Globus pallidus (tissue), 1 donor: ENCODE measurements at places on chromosomes 6 and 20.

GRCh38 chr6:75089921-75090320 lies 115.9 kb downstream of the COL12A1 start:
- DNase-seq = no peak

DNA sequence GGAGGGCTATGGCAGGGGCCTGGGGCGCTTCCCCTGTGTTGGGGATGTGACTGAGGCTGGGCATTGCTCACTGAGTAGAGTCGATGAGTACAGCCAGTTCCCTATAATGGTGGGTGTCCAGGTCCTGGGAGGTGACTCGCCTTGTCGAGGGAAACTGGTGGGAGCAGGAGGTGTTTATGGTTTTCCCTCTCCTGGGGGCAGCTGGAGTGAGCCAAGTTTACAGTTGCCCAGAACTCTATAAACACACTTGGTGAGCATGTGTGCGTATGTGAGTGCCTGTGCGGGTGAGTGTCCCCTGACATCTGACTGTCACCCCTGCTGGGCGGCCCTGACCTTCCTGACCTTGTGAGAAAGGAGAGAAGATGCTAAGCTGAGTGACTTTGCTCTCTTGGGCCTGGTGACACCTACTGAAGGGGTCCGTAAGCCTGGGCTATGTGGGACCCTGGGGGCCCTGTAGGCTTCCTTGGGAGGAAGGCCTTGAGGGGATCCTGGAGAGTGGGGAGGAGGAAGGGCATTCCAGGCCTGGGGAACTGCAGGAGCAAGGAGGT lies 65.9 kb downstream of the VEGFA start:
- no peak for DNase-seq

- DNase-seq = no peak
These were observed 20.7 kb downstream of the EBF4 start for GRCh38 chr20:2713285-2713684.

GRCh38 chr6:144544266-144544830 lies 259.2 kb downstream of the UTRN start:
- no peak for DNase-seq

- DNase-seq = no peak
These were observed 54.1 kb downstream of the BPIFB1 start for GRCh38 chr20:33337119-33337518.

DNA sequence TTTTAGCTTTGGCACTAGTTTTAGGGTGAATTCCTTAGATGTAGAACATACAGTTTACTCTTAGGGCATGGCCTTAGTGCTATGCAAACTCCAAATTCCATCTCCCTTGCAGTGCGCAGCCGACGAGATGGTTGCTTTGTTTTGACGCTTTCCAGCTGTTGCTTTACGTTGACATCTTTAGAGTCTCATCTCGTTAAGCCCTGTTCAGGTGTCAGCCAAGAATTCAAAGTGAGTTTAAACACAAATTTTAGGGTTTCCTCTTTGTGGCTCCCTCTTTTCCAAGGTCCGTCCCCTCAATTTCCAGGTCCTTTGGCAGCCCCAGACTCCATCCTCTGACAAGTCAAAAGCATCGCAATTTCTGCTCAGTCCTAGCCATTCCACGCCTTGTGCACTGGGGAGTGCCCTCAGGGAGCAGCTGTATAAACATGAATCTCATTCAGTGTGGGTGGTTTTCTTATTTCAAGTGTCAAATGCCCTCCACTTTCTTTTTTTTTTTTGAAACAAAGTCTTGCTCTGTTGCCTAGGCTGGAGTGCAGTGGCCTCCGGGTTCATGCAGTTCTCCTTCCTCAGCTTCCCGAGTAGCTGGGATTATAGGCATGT lies 14.1 kb upstream of the MAK start:
- no peak for DNase-seq

DNA sequence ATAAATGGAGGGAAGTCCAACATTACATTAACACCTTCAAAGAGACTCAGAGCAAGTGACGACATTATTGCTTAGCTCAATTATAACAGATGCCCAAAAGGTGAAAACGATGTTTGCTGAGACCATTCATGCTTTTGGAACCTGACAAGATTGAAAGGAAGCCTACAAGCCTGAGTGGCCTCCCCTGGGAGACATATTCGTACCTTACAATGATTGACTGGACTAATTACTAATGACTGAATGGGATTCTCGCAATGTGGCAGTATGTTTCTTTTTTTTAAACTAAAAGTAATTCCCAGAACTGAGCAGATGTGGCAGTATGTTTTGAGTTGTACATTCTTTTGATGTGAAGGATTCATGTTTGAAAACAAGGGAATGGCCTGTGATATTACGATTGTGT lies 49.9 kb downstream of the VEGFA start:
- no peak for DNase-seq

- no peak for DNase-seq
These were observed 975.9 kb downstream of the KIF16B start for GRCh38 chr20:15597306-15597705.

DNA sequence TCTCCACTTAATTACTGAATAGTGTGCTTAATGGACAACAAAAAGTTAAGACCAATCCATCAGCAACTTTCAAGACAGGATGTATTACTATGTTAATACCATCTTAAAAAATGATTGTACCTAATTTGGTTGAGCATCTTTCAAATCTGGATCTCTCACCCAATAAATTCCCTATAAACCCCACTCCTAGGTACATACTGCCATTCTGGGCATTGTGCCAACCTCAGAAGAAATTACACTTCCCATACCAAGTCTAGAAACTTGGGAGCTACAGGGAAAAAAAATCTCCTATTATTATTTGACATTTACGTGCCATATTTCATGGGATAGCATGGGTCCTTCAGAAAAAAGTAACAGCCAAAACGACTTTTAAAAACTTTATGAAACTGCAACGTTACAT lies 5.1 kb downstream of the SYNCRIP start:
- no peak for DNase-seq

- DNase-seq = no peak
These were observed 15.8 kb downstream of the KCNK15 start for GRCh38 chr20:44761423-44761822.

DNA sequence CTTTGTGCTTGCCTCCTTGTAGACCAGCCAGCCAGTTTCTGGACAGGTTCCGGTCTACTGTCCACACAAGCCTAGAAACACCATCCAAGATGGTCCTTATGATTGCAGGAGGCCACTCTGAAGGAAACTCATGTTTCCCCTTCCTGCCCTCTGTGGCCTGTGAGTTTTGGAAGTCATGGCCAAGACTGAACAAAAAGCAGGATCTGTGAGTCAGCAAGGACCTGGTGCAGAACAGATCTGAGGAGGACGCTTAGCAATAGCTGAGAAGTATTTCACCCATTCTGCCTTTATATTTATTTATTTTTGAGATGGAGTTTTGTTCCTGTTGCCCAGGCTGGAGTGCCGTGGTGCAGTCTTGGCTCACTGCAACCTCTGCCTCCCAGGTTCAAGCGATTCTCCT lies 134.6 kb upstream of the EEF1E1 start:
- DNase-seq = no peak

- DNase-seq = no peak
These were observed 247.8 kb downstream of the BMP2 start for GRCh38 chr20:7015257-7015656.

DNA sequence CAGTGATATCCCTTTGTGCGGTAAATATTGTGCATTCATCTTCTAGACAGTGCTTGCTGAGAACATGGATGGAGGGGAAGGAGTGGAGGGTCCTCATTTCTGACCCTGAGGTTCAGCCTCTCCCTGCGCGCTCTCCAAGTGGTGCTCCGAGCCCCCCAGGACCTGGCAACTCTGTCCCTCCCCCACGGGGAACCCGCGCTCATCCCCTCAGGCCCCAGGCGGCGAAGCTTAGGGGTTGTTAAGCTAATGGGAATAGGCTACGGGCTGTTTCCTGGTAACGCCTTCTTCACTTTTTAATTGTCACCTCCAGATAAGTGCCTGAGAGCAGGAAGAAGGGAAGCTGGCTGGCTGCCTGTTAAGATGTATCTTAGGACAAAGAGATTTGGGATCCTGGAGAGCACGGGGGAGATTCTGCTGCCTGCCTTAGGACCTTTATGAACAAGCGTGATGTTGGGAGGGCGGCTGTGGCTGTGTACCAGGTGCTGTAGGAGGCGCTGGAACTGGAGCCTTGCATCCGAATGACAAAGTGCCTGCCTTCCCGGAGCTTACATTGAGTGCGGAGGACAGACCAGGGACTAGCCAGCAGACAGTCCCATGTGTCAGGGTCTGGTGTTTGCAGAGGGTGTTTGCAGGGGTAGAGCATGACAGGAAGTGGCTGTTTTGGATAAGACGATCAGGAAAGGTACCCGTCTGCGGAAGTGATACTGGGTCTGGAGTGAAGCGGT lies 11.7 kb downstream of the TSHZ2 start:
- no peak for DNase-seq

- peak; percentile 44 for DNase-seq
These were observed 51.1 kb upstream of the PREP start for GRCh38 chr6:105453968-105454367.

GRCh38 chr6:35769211-35769610 lies 7.2 kb upstream of the CLPSL2 start:
- DNase-seq = no peak

DNA sequence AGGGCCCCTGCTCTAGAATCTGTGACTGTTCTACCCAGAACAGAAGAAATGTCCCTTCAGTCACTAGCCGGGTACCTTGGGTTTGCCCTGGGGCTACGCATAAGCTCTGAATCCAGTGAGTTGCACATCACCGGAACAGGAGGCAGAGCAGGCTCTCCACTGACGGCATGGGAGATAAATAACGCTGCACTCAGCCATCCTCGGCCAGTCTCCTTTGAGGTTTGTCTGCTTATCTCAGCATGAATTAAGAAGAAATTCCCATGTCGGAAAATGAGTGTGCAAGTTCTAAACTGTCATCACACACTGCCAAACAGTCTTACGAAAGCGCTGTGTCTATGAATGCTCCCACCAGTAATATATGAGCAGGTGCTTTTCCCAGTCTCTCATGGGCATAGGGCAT lies 90.8 kb downstream of the FAM50B start:
- no peak for DNase-seq

DNA sequence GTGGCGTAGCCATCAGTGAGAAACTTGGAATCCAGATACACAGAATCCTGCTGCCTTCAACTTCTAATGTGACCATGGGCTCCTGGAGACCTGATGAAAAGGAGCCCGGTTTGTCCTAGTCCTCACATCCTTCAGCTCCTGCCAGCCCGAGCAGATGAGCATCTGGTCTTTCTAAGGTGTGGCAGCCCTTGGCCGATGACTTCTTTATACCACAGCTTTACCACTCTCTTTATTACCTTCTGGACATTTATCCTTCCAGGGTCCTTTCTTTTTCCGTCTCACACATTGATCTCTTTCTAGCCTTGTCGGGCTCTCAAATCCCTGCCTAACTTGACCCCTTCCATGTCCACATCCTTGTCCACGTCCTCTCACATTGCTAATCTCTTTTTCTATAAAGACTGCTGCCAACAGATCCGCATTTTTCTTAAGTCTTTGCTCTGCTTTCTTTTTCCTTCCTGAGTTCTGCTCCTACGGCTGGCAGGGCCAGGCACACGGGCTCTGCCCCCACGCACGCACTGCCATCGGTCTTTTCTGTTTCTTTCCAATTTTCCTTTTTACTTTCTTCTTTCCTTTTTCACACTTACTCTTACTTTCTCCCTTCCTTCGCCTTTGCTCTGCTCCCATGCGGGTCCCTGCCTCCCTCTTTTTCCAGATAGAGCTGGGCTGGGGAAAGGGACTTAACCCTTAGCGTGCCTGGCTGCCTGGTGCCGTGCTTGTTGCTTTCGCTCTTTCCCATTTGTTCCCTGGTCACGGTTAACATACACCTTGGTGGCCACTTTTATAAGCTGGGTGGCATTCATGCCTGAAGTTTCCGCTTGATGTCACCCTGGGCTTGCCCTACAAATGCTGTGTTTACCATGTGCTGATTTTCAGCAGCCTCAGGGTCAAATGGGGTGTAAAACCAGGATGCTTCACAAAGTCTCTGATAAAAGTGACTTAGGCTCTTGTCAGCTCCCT lies 9.4 kb upstream of the GMPR start:
- DNase-seq = no peak

- DNase-seq = no peak
These were observed 609.3 kb upstream of the CITED2 start for GRCh38 chr6:139983555-139984276.

DNA sequence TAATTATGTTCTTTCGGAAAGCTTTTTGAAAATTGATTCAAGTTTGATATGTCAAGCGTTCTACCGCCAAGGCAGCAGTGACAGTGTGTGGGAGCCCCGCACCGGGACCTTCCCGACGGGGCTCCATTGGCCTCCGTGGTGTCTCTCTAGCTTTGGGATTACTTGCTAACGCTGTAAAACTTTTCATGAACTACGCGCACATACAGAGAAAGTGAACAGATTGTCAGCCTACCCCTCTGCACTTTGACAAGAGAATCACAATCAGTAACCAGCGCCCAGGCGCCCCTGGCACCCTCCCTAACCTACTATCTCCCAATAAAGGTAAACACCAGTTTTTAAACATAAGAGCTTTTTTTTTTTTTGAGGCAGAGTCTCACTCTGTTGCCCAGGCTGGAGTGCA lies 274.8 kb downstream of the CDH4 start:
- DNase-seq = no peak

DNA sequence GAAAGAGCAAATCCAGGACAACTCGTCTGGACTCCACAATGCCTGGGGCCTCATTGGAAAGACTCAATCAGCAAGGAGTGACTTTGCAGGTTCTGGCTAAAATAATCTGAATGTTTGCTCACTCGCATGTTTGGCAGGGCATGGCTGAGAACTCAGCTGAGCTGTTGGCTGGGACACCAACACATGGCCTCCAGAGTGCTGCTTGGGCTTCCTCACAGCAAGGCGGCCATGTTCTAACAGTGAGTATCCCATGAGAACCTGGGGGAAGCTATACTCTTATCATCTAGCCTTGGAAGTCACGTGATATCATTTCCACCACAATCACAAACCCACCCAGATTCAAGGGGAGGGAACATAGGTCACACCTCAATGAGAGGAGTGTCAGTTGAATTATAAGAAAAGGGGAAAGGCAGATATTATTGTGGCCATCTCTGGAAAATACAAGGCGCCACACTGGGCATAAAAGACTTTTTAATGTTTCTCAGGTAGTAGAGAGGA lies 23.1 kb upstream of the SHLD1 start:
- DNase-seq = no peak

DNA sequence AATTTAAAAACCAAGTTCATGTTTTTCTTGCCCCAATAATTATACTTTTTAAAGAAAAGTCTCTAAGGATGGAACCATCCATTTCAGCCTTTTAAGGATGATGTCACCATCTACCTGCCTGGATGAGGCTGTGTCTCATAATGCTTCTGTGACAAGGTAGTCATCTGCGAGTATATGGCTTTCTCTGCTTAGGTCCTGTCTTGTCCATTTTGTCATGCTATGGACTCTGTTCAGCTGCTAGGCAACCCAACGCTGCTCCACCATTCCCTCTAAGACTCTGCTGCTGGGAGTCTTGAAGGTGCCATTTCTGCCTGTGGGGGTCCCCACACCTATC lies 459.8 kb upstream of the RUNX2 start:
- no peak for DNase-seq

- DNase-seq = no peak
These were observed 189.5 kb upstream of the TENT5A start for GRCh38 chr6:81942067-81942370.

DNA sequence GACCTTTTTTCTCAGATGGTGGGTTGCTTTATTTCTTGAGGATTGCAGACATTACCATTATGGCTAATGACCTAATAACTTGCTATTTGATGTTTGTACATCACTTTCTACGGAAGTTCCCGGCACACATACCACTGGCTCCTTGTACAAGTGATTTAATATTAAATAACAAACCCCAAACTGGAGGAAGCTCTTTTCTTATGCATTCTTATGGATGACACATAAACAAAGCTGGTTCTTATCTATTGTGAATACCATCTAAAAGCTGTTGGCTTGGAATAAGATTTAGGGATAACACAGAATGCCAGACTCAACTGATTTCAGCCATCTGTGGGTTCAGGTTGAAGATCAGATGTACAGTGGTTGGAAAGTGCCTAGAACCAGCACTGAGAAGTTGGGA lies 272.6 kb downstream of the TSHZ2 start:
- no peak for DNase-seq
